Liver (tissue), 10 donors: ENCODE measurements at places on chromosomes 5 and 9. TPM values are rescaled to one million over a fixed set of nuclear protein-coding genes. Genes with fewer than 3 reads are reported as not detected.

The PFN3 gene
- total RNA-seq = not detected

The CXCL14 gene
- 2.7 TPM for total RNA-seq

The ROPN1L gene
- 1.3 TPM for total RNA-seq

The THG1L gene
- total RNA-seq = 12.6 TPM

The TSSK1B gene
- total RNA-seq = not detected

The C9orf78 gene
- total RNA-seq = 37.2 TPM

The OMD gene
- 0.75 TPM for total RNA-seq

The SLC6A3 gene
- not detected for total RNA-seq

The SPINK1 gene
- 0.33 TPM for total RNA-seq

The LRRC19 gene
- 1.8 TPM for total RNA-seq

The PALM2AKAP2 gene
- 4.6 TPM for total RNA-seq

- no peak for DNase-seq
Measured at GRCh38 chr9:109536859-109537258, 38.8 kb upstream of the PTPN3 start.

GRCh38 chr9:86096386-86096785 lies 3.0 kb downstream of the GOLM1 start:
- DNase-seq = no peak

GRCh38 chr5:66854416-66854815 lies 258.2 kb downstream of the MAST4 start:
- DNase-seq = no peak

- no peak for DNase-seq
Measured at GRCh38 chr5:1345876-1346626, 1.2 kb upstream of the CLPTM1L start.

- DNase-seq = no peak
Measured at GRCh38 chr9:79501546-79501945, 70.2 kb upstream of the TLE4 start.

GRCh38 chr9:126546036-126546435 lies 67.7 kb upstream of the LMX1B start:
- DNase-seq = no peak

DNA sequence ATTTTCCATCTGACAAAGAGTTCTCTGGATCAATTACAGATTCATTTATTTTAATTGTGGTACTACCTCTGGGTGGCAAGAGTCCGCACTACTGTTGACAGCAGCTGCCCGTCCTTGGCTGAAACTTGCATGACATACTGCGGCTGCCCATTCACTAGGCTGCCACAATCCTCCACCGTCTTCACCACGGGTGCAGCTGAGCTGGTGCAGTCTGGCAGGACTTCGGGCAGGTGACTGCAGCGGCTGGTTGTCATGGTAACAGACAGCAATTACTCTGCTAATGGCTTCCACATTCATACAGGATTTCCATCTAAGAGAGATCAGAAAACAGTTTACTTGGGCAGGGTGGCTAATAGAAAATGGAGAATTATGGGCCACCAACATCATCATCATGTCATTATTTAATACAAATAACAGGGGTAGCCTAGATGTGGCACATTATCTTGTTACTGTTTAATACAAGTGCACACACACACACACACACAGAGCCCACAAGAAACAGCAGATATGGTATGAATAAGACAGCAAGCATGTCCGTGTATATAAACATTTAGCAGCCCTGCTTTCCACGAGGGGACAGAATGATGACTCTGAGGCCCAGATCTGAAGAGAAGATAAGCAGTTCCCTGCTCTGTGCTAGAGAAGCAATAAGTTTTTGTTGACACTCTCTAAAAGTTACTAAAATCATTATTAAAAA lies 112.3 kb downstream of the MARCHF3 start:
- DNase-seq = no peak

DNA sequence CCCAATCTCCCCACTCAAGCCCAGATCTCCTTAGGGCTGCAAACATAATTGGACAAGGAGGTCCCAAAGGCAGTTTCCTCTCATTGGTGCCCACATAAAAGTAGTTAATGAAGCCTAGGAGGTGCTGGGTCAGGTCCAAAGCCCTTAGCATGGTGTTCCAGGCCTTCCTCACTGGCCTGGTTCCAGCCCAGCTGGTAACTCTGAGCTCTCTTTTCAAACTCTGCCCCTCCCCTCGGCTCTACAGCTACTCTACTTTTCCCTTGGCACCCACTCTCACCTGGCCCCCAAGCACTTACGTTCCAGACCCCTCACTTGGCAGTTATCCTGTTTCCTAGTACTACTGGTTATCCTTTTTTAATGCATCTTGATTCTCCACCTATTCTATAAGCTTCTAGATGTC lies 9.9 kb downstream of the SEPTIN8 start:
- no peak for DNase-seq

DNA sequence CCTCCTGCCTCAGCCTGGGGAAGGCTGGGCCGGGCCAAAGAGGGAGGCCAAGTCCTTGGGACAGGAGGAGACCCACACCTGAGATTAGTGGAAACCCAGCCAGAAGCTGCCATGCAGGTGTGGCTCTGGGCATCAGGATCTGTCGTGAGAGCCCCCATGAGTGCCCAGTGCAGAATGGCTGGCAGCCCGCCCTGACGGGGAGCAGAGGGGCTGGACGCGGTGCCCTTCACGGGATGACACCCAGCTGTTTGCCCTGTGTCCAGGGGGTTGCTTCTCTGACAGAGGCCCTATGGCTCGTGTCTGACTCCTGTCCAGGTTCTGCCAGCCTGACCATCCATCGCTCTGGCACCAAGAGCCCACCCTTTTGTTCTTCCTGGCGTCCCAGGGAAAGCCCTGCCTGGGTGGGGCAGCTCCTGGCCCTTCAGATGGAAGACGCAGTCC lies 8.5 kb downstream of the DIPK1B start:
- no peak for DNase-seq

- DNase-seq = no peak
Measured at GRCh38 chr5:73221161-73221560, 48.2 kb downstream of the TMEM174 start.

DNA sequence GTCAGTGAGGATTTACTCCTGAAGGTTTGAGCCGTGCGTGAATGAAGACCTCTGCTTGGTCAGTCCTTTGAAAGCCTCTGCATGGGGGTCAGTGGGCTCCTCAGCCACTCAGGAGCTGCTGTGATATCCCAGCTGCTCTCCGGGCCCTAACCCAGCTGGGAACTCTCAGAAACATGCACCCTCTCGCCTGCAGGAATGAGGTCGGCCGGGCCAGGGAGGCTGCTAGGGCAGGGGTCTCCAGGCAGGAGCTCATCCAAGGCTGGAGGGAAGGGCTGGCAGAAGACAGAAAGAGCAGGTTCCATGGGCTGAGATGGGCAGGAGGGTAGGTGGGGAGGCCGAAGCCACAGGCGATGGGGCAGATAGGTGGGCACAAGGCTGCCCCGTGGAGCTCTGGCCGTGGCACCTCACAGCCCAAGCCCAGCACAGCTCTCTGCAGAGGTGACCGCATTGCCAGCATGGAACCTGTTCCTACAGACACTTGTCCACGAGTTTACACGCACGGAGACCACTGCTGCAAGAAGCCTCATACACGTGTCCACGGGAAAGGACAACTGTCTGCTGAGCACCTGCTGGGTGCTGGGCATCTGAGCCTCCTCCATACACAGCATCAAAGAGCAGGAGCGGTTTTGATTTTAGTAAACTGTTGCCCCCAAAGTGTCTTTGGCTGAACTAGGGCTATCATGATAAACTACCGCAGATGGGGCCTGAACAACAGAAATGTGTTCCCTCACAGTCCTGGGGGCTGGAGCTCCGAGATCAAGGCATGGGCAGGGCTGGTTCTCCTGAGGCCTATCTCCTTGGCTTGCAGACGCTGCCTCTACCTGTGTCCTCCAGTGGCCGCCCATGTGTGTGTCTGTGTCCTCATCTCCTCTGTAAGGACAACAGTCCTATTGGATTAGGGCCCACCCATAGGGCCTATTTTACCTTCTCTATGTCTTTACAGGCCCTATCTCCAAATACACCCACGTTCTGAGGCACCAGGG lies 85.2 kb upstream of the ADAMTS2 start:
- no peak for DNase-seq

GRCh38 chr5:138457531-138458275 lies 7.6 kb upstream of the EGR1 start:
- no peak for DNase-seq

GRCh38 chr5:56412601-56413379 lies 179.7 kb upstream of the ANKRD55 start:
- no peak for DNase-seq

GRCh38 chr5:91690921-91691320 lies 307.8 kb upstream of the ARRDC3 start:
- DNase-seq = no peak

- DNase-seq = no peak
Measured at GRCh38 chr9:2261421-2262103, 246.4 kb downstream of the SMARCA2 start.

DNA sequence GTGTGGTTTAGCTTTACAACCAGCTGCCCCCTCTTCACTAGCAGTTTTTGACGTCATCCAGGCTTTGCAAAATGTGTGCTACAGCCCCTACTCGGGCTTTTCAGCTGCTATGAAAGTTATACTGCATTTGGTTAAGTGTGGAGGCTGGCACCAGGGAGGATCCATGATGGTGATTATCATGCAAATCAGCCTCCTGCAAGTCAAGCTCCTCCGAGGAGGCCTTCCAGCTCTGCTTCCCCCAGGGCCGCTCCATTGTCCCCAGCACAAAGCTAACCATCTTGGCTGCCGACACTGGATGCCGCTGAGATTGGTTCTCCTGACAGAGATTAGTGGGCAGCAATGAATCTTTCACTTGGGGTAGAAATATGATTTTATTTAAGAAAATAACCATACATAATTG lies 159.6 kb downstream of the NR2F1-AS1 start:
- DNase-seq = no peak
